SHP77 (cell line): ENCODE measurements at places on chromosomes 2 and 18.

DNA sequence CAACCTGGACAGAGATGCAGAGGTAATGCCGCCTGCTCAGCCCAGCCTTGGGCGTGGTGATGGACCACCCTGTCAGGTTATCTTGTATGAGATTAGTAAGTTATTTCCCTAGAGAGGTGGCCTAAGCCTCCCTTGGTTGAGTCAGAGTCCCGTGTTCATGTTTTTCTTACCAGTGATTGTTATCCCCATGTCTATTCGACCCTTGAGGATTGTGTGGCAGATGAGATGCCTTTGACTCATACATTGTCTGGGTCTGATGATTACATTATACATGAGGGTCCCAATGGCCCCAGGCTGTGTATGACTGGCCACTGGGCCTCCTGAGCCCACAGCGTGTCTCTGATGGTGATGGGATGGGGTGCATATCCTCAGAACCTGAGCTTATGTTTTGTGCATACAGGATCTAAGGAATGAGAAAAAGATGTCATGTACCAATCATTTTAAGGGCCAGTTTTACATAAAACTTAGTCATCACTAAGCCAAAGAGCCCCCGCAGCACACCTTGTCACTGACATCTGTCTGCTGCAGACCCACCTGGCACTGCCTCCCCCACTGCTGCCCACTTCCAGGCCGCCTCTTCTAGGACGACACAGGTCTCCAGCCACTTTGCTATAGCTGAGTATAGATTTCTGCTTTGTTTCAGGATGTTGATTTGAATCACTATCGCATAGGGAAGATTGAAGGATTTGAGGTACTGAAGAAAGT, 7.7 kb downstream of the PPP1R7 start:
- DNase-seq: no peak

DNA sequence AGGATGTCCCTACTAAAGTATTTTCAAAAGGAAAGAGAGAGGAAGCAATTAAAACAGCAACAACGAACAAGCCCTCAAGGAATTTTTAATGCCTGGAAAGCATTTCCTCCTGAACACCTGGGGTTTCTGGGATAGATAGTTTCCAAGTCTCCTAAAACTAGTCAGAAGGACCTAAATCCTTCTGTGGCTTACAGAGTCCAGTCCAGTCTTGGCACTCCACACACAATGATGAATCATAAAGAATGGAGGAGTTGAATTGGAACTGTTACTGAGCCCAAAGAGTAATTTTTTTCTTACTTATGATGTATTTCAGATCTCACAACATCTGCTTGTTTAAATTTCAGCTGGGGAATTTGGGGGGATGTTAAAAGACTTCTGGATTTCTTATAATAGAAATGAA, 144.6 kb upstream of the SETBP1 start:
- no peak for DNase-seq

- DNase-seq: no peak
Observed at GRCh38 chr18:62464266-62464665, 58.6 kb upstream of the ZCCHC2 start.

- DNase-seq: no peak
Observed at GRCh38 chr2:173678186-173678585, 287.0 kb downstream of the SP3 start.

DNA sequence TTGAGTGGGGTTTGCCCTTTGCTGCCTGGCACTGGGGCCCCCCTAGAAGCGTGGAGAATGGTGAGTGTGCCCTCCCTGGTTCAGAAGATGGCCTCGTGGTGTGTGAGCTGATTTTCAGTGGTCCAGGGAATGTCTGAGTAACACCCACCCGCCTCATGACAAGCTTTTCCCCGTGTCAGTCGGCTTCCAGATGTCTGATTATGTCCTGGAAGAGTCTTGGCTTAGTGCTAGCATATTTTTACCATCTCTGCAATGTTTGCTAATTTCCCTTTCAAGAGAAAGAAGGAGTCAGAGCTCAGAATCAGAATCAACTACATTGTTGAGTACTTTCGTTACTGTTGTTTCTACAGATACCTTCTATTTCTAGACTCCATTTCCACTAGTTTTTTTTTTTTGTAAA, 214.7 kb downstream of the SEPTIN10 start:
- DNase-seq: no peak

- DNase-seq: no peak
Observed at GRCh38 chr2:236747426-236747825, 177.8 kb downstream of the ACKR3 start.

DNA sequence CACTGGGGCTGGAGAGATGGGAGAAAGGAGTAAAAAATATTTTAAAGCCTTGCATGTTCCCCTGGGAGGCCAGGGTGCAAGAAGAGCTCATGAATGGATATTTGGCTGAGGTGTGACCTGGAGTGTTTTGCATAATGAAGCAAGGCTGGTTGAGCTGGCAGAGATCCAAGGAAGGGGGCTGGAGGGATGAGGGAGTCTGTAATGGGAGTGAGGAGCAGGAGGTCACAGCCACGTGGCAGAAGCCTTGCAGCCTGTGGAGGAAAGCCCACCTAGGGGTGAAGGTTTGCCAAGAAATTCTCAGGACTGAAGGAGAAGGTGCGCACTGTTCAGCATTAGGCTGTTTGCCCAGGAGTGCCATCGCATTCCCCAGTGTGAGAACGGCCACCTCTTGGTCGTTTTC, 40.3 kb upstream of the ATP8B1 start:
- peak; percentile 11 for DNase-seq
